Activated naive CD4-positive, alpha-beta T cell treated with anti-CD3 and anti-CD28 coated beads for 36 hours (primary cell): ENCODE measurements at places on chromosomes 11 and 22.

GRCh38 chr11:69393865-69394233 is 87.6 kb upstream of the LINC01488 start:
- DNase-seq: no peak

DNA sequence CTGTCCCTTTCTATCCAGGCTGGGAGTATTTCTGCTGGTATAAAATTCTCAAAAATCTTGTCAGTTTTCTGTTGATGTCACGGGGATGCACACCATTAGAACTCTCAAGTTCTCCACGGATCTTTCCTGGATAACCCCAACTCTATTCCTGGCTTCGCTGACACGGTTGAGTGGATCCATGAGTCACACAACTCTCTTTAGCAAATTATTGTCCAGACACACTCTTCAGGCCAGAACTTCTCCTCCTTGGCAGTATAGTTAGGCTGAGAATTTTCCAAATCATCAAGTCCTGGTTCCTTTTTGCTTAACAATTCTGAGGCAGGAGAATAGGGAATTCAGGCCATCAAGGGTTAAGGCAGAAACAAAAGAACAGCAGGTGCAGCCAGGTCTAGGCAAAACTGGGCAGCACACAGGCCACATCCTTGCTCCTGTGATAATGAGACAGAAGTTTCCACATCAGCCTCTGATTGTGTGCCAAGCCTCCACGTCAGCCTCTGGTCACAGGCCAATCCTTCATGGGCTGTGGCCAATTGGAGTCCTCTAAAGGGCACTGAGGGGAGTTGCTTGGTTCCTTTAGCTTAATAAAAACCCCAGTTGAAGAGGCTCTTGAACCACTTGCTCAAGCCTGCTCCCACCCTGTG is 5.7 kb upstream of the ACAT1 start:
- DNase-seq: no peak

- DNase-seq: no peak
Observed at GRCh38 chr11:115578275-115578674, 74.1 kb upstream of the CADM1 start.

- no peak for DNase-seq
Observed at GRCh38 chr11:16777613-16777975, 39.1 kb downstream of the C11orf58 start.

DNA sequence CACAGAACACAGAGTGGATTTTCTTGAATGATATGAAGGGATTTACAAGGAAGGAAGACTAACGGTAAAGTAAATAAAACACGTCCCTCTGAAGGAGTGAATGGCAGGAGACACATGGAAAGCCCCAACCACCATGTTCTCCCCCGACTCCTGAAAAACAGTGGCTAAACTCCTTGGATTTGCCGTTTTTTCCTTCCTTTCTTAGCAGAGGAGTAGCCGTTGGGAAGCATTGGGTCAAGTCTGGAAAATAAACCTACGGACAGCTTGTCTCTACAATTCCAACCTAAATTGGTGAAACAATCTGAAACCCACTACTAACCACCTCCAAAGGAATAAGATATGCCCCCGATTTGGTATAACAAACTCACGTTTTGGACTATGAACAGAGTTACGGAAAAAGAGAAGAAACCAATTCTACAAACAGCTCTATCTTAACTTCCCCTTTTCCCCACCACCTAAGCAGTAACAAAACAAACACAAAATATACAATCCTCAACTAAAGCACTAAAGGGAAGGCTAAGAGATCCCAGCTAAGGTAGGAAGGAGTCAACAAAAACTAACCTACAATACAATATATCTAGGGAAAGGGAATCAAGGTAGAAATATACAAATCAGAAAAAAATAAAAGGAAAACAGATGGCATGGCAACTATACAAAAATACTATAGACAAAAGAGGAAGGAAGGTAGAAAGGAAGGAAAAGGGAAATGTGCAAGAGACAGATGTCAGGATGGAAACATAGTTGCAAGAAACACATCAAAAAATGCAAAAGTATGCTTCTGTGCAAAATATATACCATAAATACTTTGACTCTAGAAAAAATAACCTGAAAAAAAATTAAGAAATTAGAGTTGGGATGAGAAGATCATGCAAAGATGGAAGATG is 43.8 kb upstream of the LYVE1 start:
- no peak for DNase-seq

- DNase-seq: no peak
Observed at GRCh38 chr11:1883346-1884302, 8.1 kb downstream of the PRR33 start.

DNA sequence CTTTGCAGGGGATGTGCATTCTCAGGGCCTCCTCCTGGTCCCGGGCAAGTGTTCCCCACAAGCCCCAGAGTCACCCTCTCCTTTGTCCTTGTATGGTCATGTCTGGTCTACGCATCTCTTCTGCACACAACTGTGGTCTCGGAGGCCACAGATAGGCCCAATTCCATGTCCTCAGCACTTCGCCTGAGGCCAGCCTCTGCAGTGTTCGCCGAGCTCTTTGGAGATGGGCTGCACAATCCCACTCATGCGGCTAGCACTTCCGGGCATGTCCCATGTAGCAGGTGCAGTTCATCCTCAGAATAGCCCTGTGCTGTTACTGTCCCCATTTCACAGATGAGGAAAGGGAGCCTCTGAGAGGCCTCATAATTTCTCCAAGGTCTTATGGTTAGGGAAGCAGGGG is 7.6 kb downstream of the PARVG start:
- DNase-seq: no peak

- no peak for DNase-seq
Observed at GRCh38 chr11:111521135-111521534, 6.6 kb downstream of the HOATZ start.

DNA sequence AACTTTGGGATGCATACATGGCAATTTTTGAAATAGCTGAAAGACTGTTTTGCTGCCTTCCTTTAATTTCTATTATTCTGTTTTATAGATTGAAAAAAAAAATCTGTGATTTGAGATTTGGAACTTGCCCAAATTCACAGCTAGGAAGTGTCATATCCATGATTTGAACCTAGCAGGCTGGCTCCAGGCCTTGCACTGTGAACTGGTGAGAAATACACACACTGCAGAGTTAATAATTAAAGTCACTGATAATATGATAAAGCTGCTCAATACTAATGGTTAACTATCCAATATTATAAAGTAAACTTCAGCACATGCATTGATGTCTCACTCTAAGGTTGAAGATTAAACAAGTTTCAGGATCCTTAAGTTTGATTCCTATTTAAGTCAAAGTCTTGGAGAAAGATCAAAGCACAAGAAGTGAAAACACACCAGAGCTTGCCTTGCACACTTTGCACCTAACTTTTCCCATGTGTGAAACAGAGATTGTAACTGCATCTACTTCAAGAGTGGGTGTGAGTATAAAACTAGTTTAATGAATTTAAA is 150.6 kb upstream of the CCDC179 start:
- DNase-seq: no peak

DNA sequence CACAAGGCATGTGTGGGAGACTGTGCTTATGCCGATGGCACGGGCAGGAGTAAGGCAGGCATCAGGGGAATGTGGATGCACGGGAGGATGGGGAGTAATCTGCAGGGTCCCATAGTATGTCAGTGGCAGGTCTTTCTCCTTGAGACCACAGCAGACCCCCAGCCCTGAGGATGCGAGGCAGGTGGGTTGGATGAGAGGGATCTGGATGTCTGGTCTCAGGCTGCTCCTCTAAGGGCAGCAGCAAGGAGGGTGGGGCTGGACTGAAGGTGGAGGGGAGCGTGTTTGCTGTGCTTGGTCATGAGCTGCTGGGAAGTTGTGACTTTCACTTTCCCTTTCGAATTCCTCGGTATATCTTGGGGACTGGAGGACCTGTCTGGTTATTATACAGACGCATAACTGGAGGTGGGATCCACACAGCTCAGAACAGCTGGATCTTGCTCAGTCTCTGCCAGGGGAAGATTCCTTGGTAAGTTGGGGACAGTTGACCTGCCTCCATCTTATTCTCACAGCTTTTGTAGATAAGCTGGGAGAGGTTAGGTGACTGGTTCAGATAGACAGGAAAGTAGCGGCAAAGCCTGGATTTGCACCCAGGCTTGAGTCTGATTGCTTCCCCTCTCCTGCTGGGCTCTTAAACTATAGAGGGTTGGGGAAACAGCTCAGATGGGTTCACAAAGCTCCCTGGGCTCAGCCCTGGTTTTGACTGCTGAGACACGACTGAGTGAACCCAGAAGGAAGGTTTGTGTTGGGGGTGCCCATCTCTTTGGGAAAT is at the start of gene APOL1:
Gene APOL1, plus strand, starts transcription at position 380 of the 769 bp plus-strand sequence. CDS start 1,823 bp downstream, outside the sequence.
- peak; percentile 63 for DNase-seq

GRCh38 chr11:46249103-46249937 is 28.1 kb upstream of the CREB3L1 start:
- no peak for DNase-seq

GRCh38 chr11:2287091-2287490 is 14.6 kb downstream of the C11orf21 start:
- no peak for DNase-seq

DNA sequence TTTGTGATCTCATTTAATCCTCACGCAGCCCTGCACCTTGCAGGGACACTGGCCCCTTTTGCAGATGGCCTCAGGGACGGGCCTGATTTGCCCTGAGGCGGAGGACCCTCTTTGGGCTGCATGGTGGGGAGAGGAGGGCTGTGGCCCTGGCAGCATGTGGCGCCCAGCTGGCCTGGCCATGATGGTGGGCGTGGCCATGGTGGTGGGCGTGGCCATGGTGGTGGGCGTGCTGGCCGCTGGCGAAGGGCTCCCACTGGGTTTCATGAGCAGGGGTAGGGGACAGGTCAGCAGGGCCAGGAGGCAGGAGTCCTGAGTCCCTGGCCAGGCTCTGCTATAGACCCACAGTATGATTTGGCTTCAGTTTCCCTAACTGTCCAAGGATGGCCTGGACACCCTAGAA is 13.1 kb downstream of the WNT11 start:
- no peak for DNase-seq

DNA sequence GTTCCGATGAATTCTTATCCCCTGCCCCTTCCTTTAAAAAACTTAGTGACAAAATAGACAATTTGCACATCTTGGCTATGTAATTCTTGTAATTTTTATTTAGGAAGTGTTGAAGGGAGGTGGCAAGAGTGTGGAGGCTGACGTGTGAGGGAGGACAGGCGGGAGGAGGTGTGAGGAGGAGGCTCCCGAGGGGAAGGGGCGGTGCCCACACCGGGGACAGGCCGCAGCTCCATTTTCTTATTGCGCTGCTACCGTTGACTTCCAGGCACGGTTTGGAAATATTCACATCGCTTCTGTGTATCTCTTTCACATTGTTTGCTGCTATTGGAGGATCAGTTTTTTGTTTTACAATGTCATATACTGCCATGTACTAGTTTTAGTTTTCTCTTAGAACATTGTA is 12.0 kb downstream of the CCND1 start:
- no peak for DNase-seq

DNA sequence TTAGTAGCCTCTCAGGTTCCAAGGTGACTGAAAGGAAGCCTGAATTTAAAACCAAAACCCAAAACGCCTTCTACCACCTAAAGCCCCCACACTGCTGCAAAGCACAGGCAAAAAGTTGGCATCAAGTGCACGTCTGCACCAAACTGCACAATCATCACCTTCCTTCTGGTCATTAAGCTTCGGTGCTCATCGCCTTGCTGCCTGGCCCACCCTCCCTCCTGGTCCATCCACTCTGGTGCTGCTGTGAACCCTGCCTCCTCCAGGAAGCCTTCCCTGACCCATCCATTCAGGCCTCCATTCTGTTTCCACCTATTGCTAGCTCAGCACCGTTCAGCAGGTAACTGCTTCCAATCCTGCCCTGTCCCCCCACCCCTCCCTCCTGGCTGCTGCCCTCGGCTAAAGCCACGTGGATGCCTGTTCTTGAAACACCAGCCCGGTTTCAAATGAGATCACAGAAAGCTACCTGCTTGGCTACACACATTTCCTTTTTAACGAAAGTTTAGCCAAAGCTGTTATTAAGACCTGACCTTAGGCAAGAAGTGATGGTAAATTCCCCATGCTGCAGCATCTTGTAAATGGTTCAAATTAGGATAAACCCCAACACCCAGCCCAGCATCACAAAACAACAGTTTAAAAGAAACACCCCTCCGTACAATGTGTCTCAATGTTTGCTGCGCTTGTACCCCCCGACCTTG is 53.8 kb upstream of the CD5 start:
- no peak for DNase-seq

GRCh38 chr22:29306175-29306834 is at the start of gene GAS2L1:
Gene GAS2L1 (plus strand): TSS chr22:29306650. CDS start chr22:29308106, 1,456 bp downstream.
- DNase-seq: peak; percentile 68

DNA sequence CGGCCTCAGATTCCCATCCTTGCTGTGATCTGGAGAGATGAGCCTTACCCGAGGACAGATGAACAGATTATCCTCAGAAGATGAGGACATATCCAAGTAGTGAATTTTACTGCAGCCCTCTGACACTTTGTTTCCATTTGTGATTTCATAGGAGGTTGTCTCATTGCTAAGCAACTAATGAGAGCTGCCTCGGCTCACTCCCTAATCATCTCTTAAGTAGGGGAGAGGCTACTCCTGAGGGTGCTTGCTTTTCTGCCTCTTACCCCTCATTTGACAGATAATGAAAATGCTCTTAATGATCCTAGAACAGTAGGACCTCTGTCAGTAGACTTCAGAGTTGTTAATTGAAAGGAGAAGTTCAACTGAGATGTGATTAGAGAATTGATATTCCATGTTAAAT is 150.9 kb downstream of the TBC1D22A start:
- no peak for DNase-seq

- DNase-seq: no peak
Observed at GRCh38 chr22:50102946-50103345, 13.1 kb downstream of the MOV10L1 start.

GRCh38 chr11:71206186-71206585 is 46.2 kb downstream of the SHANK2 start:
- DNase-seq: no peak

DNA sequence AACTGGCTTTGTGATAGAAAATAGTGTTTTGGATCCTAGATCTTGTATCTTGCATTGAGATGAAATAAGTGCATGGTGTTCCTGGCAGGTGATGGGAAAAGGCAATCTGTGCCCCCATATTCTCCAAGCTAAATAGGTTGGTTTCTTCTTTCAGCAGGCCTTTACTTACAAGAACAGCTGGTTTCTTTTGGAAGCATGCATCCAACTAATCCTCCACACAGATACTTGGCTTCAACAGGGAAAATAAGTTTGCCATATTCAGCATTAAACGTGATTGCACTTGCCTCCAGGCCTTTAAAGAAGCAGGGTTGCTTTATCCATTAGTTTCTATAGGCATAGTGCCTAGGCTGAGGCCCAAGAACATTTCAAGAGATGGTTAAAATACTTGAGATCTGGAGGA is 59.9 kb downstream of the APIP start:
- DNase-seq: no peak

GRCh38 chr11:69006816-69007215 is 6.2 kb downstream of the MRGPRF start:
- DNase-seq: no peak

- no peak for DNase-seq
Observed at GRCh38 chr11:79482800-79483199, 42.0 kb upstream of the TENM4 start.

GRCh38 chr11:110778343-110778742 is 66.1 kb upstream of the ARHGAP20 start:
- DNase-seq: no peak
